ENCODE measurements at places on chromosomes 5 and 9.

- H3K36me3 ChIP-seq, result no peaks in the 10 kb centered on the region
- peaks cover 62% of the 10 kb centered on the region for H3K27me3 ChIP-seq
These were observed 110.9 kb downstream of the KCNIP1 start for GRCh38 chr5:170614720-170615119.

- H3K27me3 ChIP-seq, result no peaks in the 10 kb centered on the region
- H3K4me3 ChIP-seq, result no peak overlapping the region
- DNase-seq, result no peak
- peaks cover 2% of the 10 kb centered on the region for H3K36me3 ChIP-seq
- H3K4me1 ChIP-seq, result no peaks in the 10 kb centered on the region
These were observed 50.5 kb upstream of the PCAT7 start for GRCh38 chr9:94504358-94504757.

- peaks cover 6% of the 10 kb centered on the region for H3K27me3 ChIP-seq
- H3K4me3 ChIP-seq, result no peak overlapping the region
- no peak overlapping the region for H3K27ac ChIP-seq
- H3K36me3 ChIP-seq, result no peaks in the 10 kb centered on the region
These were observed 39.5 kb upstream of the GLRX start for GRCh38 chr5:95861864-95862561.

GRCh38 chr9:3458806-3459475 is 66.9 kb downstream of the RFX3 start:
- peaks cover 12% of the 10 kb centered on the region for H3K36me3 ChIP-seq
- peak overlapping the region; percentile 18 for H3K4me3 ChIP-seq
- peaks cover 38% of the 10 kb centered on the region for H3K4me1 ChIP-seq
- H3K27ac ChIP-seq, result peak overlapping the region; percentile 73

GRCh38 chr5:167763772-167764171 is 527.7 kb upstream of the WWC1 start:
- no peak overlapping the region for H3K4me3 ChIP-seq
- no peaks in the 10 kb centered on the region for H3K36me3 ChIP-seq
- peaks cover 2% of the 10 kb centered on the region for H3K27me3 ChIP-seq
- H3K4me1 ChIP-seq, result peaks cover 24% of the 10 kb centered on the region
- DNase-seq, result no peak

GRCh38 chr9:98808875-98809274 is 1.4 kb downstream of the GALNT12 start:
- peaks cover 8% of the 10 kb centered on the region for H3K36me3 ChIP-seq
- peaks cover 62% of the 10 kb centered on the region for H3K4me1 ChIP-seq
- H3K4me3 ChIP-seq, result peak overlapping the region; percentile 76
- DNase-seq, result no peak
- no peak overlapping the region for H3K27ac ChIP-seq

DNA sequence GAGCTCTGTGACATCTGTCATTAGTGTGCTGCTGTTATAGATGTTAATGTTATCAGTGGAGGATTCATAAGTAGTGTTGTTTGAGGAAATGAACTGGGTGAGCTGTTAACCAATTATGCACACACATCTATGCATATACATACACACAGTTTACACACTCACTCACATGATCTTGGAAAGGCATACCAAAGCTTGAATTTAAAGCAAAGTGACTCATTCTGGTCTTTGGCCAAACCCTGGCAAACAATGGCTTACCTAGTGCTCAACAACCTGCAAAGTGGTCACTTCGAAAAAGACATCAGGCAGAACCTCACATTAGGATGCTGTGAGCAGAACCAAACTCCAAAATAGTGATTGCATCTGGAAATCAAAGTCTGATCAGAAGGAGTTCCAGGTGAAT is 1037.3 kb upstream of the CDH6 start:
- no peak overlapping the region for H3K4me3 ChIP-seq
- H3K27me3 ChIP-seq, result no peaks in the 10 kb centered on the region
- no peak overlapping the region for H3K27ac ChIP-seq
- H3K36me3 ChIP-seq, result no peaks in the 10 kb centered on the region
- H3K4me1 ChIP-seq, result no peaks in the 10 kb centered on the region
- no peak for DNase-seq

- no peaks in the 10 kb centered on the region for H3K36me3 ChIP-seq
- no peaks in the 10 kb centered on the region for H3K27me3 ChIP-seq
- H3K4me3 ChIP-seq, result no peak overlapping the region
- no peak for DNase-seq
These were observed 122.8 kb upstream of the TNPO1 start for GRCh38 chr5:72693546-72694205.

GRCh38 chr5:68798877-68799843 is 294.7 kb upstream of the SLC30A5 start:
- peaks cover 9% of the 10 kb centered on the region for H3K4me1 ChIP-seq
- no peak overlapping the region for H3K4me3 ChIP-seq
- no peaks in the 10 kb centered on the region for H3K27me3 ChIP-seq
- H3K36me3 ChIP-seq, result no peaks in the 10 kb centered on the region
- DNase-seq, result no peak

- DNase-seq, result no peak
- H3K4me1 ChIP-seq, result peaks cover 10% of the 10 kb centered on the region
- no peaks in the 10 kb centered on the region for H3K36me3 ChIP-seq
- H3K27me3 ChIP-seq, result no peaks in the 10 kb centered on the region
- H3K4me3 ChIP-seq, result no peak overlapping the region
These were observed 24.0 kb upstream of the DAB2IP start for GRCh38 chr9:121627427-121627826.

GRCh38 chr9:88355166-88355565 is 33.1 kb upstream of the SPIN1 start:
- H3K4me1 ChIP-seq, result peaks cover 3% of the 10 kb centered on the region
- peaks cover 6% of the 10 kb centered on the region for H3K36me3 ChIP-seq
- H3K27ac ChIP-seq, result no peak overlapping the region

DNA sequence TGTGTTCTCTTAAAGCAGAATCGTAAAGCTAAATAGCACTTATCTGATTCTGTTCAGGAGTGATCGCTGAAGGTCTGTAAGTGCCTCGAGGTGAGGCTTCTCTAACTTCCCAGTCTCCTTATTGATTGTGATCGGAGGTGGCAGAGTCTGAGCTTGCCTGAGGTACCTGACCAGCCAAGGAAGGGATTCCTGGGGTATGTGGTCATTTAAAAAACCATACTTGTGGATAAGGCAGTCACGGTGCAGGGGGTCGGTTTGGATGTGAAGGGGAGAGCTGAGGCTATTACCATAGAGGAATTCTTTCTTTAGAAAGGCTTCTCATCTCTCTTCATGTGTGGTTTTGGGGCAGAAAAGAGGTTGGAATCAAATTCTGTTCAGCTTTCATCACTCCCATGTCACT is 193.7 kb downstream of the TLE4 start:
- H3K27ac ChIP-seq, result no peak overlapping the region
- peaks cover 28% of the 10 kb centered on the region for H3K4me1 ChIP-seq
- no peak for DNase-seq
- no peaks in the 10 kb centered on the region for H3K36me3 ChIP-seq

- no peaks in the 10 kb centered on the region for H3K4me1 ChIP-seq
- no peak for DNase-seq
- H3K27me3 ChIP-seq, result no peaks in the 10 kb centered on the region
- no peak overlapping the region for H3K27ac ChIP-seq
- peaks cover 20% of the 10 kb centered on the region for H3K36me3 ChIP-seq
- no peak overlapping the region for H3K4me3 ChIP-seq
These were observed 123.2 kb downstream of the DCP2 start for GRCh38 chr5:113099822-113100221.

DNA sequence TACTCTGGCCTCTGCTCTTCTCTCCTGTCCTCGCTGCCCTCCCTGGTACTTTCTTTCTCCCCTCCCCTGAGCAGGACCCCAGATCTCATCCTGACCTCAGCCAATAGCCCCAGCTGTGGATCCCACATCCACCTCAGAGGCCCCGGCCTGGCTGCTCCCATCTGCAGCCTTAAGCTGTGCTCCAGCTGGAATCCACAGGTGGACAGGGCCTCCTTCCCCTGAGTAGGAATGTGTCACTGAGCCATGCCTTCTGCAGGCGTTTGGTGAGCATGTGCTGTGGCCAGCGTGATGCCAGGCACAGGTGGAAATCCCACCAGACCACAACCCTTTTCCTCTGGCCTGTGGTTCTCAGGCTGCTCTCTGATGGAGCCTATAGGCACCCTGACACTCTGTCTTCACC is 68.9 kb downstream of the C5orf15 start:
- no peak for DNase-seq
- H3K4me1 ChIP-seq, result peaks cover 22% of the 10 kb centered on the region
- no peak overlapping the region for H3K4me3 ChIP-seq
- no peak overlapping the region for H3K27ac ChIP-seq

GRCh38 chr9:99184110-99184474 is 37.6 kb downstream of the ALG2 start:
- no peaks in the 10 kb centered on the region for H3K36me3 ChIP-seq
- H3K27me3 ChIP-seq, result peaks cover 13% of the 10 kb centered on the region
- peaks cover 5% of the 10 kb centered on the region for H3K4me1 ChIP-seq
- no peak overlapping the region for H3K4me3 ChIP-seq

- H3K27me3 ChIP-seq, result no peaks in the 10 kb centered on the region
- peak overlapping the region; percentile 5 for H3K27ac ChIP-seq
- no peak overlapping the region for H3K4me3 ChIP-seq
- H3K4me1 ChIP-seq, result peaks cover 47% of the 10 kb centered on the region
- no peak for DNase-seq
These were observed 114.2 kb upstream of the PHYKPL start for GRCh38 chr5:178346607-178347334.

- no peak overlapping the region for H3K4me3 ChIP-seq
- DNase-seq, result no peak
- H3K4me1 ChIP-seq, result peaks cover 8% of the 10 kb centered on the region
- no peaks in the 10 kb centered on the region for H3K36me3 ChIP-seq
These were observed 31.0 kb downstream of the AFAP1L1 start for GRCh38 chr5:149302641-149303040.

- peaks cover 7% of the 10 kb centered on the region for H3K4me1 ChIP-seq
- no peak overlapping the region for H3K4me3 ChIP-seq
- peaks cover 3% of the 10 kb centered on the region for H3K36me3 ChIP-seq
- H3K27me3 ChIP-seq, result peaks cover 8% of the 10 kb centered on the region
- H3K27ac ChIP-seq, result no peak overlapping the region
- DNase-seq, result no peak
These were observed 4.8 kb upstream of the ENTPD8 start for GRCh38 chr9:137445930-137446431.

- H3K36me3 ChIP-seq, result no peaks in the 10 kb centered on the region
- no peak overlapping the region for H3K27ac ChIP-seq
- no peak overlapping the region for H3K4me3 ChIP-seq
These were observed 59.0 kb upstream of the BARX1 start for GRCh38 chr9:94014066-94014654.

DNA sequence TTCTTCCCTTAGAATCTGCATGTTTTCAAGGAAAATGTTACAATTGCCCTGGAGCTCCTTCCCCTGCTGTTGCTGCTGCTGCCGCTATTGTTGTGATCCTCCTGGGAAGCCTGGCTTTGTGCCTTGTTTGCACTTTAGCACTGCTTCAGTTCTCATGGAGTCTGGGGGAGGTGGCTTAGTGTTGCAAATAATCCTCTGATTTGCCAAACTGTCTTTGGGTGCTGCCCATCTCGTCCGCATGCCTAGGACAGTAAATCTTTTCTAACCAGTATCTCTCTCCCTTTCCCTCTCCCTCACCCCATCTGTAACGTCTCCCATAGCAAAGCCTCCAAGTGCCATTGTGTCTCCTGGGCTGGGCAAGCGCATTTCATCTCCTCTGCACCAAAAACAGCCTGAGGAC is 30.3 kb downstream of the FAM240B start:
- no peak overlapping the region for H3K4me3 ChIP-seq
- H3K4me1 ChIP-seq, result peaks cover 17% of the 10 kb centered on the region
- H3K36me3 ChIP-seq, result no peaks in the 10 kb centered on the region

- H3K4me1 ChIP-seq, result no peaks in the 10 kb centered on the region
- no peak for DNase-seq
- H3K27me3 ChIP-seq, result peaks cover 48% of the 10 kb centered on the region
These were observed 192.1 kb upstream of the ADAMTS16 start for GRCh38 chr5:4947893-4948536.

GRCh38 chr9:14271093-14271673 is 42.8 kb downstream of the NFIB start:
- H3K36me3 ChIP-seq, result peaks cover 14% of the 10 kb centered on the region
- DNase-seq, result peak; percentile 83
- H3K27me3 ChIP-seq, result no peaks in the 10 kb centered on the region
- H3K4me1 ChIP-seq, result peaks cover 70% of the 10 kb centered on the region
- peak overlapping the region; percentile 12 for H3K4me3 ChIP-seq

GRCh38 chr5:139854029-139854605 is 58.5 kb downstream of the PSD2 start:
- no peaks in the 10 kb centered on the region for H3K4me1 ChIP-seq
- no peak overlapping the region for H3K27ac ChIP-seq
- H3K27me3 ChIP-seq, result peaks cover 51% of the 10 kb centered on the region
- no peak overlapping the region for H3K4me3 ChIP-seq
- H3K36me3 ChIP-seq, result no peaks in the 10 kb centered on the region

GRCh38 chr5:62283005-62283404 is 23.0 kb upstream of the KIF2A start:
- H3K4me3 ChIP-seq, result no peak overlapping the region
- H3K4me1 ChIP-seq, result peaks cover 7% of the 10 kb centered on the region
- no peaks in the 10 kb centered on the region for H3K36me3 ChIP-seq
- H3K27me3 ChIP-seq, result peaks cover 3% of the 10 kb centered on the region

- H3K4me3 ChIP-seq, result no peak overlapping the region
- peaks cover 2% of the 10 kb centered on the region for H3K27me3 ChIP-seq
- no peak for DNase-seq
- no peaks in the 10 kb centered on the region for H3K36me3 ChIP-seq
- peaks cover 31% of the 10 kb centered on the region for H3K4me1 ChIP-seq
These were observed 145.4 kb downstream of the CMYA5 start for GRCh38 chr5:79834754-79835714.

GRCh38 chr5:54344653-54345052 is 34.3 kb upstream of the ARL15 start:
- no peaks in the 10 kb centered on the region for H3K4me1 ChIP-seq
- H3K36me3 ChIP-seq, result peaks cover 8% of the 10 kb centered on the region
- H3K4me3 ChIP-seq, result no peak overlapping the region
- DNase-seq, result no peak
- no peak overlapping the region for H3K27ac ChIP-seq

Data from mesothelial cell of epicardium (in vitro differentiated cells).